CD4-positive, alpha-beta T cell treated with Interleukin-15 for 4 hours (primary cell): ENCODE measurements at places on chromosomes 16 and 17.

DNA sequence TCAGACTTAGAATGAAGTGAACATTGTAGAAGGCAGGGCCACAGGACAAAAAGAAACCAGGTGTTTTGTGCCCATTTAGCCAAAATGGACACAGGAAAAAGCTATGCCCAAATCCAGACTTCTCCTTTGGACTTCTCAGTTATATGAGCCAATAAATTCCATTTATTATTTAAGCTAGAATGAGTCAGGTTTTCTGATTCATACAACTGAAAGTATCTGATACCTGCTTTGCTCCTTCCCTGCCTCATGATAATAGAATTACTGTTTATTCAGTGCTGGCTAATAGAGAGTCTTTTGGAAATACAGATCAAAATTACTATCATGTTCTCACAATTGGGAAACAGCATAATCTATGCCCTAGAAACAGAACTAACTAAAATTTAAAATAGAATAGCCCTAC is 8.7 kb upstream of the CPD start:
- DNase-seq = no peak

- no peak for DNase-seq
Measured at GRCh38 chr16:2817340-2818271, 569 bp downstream of the PRSS21 start.

- no peak for DNase-seq
Measured at GRCh38 chr16:55435387-55435786, 43.6 kb upstream of the MMP2 start.

- no peak for DNase-seq
Measured at GRCh38 chr17:78862073-78863023, 21.7 kb upstream of the USP36 start.

- peak; percentile 55 for DNase-seq
Measured at GRCh38 chr17:8120520-8121406, 2.4 kb upstream of the ALOXE3 start.

- DNase-seq = no peak
Measured at GRCh38 chr16:82111944-82112343, 58.1 kb downstream of the MPHOSPH6 start.

- DNase-seq = no peak
Measured at GRCh38 chr17:35187481-35187880, 6.7 kb downstream of the SLC35G3 start.

DNA sequence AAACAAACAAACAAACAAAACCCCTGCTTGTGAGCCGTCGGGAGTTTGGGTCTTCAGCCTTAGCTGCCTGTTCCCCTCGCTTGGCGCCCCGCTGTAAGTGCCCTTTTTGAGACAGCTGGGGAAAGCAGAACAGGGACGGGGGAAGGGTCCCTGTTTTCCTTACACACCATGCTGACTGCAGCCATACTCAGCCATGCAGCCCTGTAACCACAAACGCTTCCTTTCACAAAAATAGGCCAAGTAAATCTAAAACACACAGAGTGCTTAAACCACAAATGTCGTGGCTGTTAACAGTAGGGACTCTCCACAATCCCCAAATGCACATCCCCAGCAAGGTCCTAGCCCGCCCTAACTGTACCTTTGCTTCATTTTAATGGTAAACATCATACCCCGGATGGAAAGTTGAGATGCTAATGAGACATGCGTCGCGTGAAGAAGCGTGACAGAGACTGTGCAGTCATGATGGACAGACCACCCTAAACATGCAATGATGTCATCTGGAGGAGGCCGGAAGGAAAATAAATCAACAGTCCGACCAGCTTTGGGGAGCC is 129.9 kb downstream of the MGAT5B start:
- peak; percentile 69 for DNase-seq

DNA sequence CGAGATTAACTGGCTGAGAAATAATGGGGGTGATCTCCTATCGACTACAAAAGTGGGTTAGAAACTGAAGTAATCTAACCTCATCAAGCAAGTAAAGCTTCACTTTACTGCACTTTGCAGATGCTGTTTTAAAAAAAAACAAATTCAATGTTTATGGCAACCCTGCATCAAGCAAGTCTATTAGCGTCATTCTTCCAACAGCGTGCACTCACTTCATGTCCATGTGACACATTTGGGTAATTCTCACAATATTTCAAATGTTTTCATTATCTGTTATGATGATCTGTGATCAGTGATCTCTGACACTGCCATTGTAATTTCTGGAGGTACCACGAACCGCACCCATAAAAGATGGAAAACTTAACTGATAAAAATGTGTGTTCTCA is 70.8 kb downstream of the KANSL1 start:
- no peak for DNase-seq

GRCh38 chr17:79412886-79413390 is 197.9 kb downstream of the RBFOX3 start:
- no peak for DNase-seq

DNA sequence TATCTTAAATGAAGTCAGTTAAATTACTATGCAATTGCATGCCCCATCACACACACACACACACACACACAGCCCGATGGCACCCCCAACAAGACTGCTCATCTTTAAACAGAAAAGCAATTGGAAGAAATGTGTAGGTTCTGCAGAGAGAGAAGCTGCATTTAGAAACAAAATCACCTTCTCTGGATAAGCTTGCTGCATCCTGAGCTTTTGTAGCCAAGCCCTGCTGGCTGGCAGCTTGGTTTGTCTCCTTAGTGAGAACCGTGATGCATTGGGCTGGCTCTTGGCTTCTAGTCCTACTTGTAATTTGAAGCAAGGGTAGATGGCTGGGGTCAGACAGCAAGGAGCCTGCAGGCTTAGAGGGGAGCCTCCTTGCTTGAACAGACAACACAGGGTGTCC is 153.8 kb downstream of the SOX9 start:
- no peak for DNase-seq

- DNase-seq = no peak
Measured at GRCh38 chr16:49621241-49622083, 234.4 kb downstream of the ZNF423 start.

DNA sequence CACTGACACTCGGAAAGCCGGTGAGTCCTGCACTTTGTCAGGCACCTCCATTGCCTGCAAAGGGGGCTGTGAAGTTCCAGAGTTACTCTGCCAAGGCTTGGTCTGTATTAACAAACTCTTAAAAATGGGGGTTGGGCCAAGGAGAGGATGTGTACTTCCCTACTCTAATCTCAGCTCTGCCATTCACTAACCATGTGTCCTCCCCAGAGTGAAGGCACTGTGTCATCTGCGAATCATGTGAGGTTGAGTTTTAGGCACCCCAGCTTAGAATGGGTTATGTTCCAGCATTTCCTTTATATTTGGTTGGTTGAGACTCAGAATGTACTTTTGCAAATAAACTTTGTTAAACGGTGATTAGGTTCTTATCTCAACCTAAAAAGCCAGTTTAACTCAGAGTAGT is 24.9 kb downstream of the ERCC4 start:
- no peak for DNase-seq

GRCh38 chr17:78774453-78774852 is 7.6 kb downstream of the CYTH1 start:
- DNase-seq = no peak

GRCh38 chr16:71572497-71573116 is 4.3 kb downstream of the TAT start:
- DNase-seq = no peak

GRCh38 chr16:8905168-8905762 is 23.1 kb downstream of the LITAFD start:
- DNase-seq = peak; percentile 23

DNA sequence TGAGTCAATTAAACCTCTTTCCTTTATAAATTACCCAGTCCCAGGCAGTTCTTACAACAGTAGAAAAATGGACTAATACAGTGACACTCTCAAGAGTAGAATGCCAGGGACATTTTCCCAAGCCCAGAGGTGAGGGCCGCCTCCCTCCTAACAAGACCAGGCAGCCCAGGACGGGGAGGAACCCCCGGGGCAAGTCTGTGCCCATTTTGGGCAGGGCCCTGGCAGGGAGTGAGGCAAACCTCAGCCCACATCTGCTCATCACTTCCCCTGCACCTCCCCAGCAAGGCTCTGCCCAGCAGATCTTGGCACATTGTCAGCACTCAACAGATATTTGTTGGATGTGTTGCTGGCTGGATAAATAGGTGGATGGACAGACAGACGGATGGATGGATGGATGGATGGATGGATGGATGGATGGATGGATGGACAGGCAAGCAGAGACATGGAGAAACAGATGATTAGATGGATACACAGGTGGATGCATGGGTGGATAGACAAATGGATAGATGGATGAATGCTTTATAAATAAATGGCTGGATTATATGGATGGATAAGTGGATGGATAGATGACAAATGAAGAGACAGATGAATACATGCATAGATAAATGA is 271.3 kb downstream of the PARN start:
- no peak for DNase-seq

DNA sequence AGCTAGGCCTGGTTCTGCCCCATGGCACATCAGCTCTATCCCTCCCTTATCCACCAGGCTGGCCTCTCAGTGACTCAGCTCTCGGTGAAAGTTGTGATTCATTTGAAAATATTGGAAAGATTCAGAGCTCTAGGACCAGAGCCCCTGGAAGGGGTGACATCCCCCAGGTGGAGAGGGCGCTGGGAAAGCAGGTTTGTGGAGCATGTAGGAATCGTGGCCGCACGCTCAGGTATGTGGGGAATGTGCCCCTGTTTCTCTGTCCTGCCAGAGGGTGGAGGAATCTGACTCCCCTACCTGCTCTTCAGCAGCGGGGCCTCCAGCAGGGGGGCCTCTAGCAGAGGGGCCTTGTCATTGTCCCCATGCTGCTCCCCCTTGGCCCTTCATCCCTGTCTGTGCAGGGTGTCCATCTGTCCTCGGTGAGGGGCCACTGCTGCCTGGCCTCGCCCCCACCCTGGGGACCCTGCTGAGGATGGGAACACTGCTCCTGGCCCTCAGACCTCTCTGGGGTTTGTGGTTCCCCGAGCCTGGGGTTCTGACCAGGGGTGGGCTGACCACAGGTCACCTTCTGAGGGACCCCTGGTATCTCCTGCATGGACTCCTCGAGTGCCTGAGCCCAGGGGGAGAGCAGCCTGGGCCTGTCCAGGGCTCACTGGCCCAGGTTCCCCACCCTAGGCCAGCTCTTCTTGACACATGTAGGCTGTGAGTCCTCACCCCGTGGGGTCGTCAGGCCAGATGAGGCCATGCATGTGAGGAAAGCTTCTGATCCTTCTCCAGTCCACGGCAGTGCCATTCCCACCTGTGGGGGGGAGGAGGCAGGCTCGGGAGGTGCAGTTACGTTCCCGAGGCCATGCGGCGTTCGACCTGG is 47.5 kb downstream of the NT5M start:
- no peak for DNase-seq

DNA sequence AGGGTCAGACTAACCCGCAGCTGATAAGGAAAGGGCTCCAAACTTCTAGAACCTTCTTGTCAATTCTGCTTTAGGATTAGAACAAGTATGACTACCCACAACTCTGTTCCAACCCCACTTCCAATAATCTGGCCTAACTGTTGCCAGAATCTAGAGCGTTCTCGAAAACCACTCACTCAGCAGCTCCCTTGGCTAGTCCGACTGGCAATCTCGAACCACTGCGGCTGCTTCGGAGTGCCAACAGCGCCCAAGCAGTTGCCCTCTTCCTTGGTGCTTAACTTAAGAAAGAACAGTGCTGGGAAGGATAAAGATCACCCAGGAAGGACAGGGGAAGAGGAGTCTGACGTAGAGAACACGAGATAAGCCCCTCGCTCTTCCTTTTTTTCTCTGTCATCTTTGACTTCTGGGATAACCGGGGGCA is 818 bp downstream of the DNAJC7 start:
- DNase-seq = no peak

DNA sequence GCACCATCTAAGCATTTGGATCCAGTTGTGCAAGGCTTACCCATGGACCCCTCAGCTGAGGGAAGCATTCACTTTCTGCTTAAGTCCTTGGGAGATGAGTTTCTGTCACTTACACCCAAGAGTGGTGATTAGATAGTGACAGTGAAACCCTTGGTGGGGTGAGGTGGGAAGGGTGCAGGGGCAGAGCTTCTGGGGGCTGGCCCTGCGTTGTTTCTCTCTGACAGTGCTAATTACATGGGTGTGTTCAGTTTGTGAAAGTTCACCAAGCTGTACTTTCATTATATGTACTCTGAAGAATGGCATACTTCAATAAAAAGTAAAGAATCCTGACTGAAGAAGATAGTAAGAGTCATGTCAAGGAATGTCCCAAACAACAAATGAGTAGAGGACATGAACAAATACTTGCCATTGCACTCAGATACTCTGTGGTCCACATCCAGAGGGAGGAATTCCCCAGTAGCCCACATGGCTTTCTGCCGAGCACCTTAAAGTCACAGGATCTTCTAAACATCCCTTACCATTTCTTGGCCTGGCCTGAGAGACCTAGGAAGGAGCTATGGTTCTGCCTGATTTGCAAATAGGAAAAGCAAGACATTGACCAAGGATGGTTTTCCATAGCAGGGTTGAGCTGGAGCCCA is 8.4 kb downstream of the CHST6 start:
- DNase-seq = no peak

GRCh38 chr17:42060231-42060630 is 9.8 kb upstream of the C17orf113 start:
- DNase-seq = no peak

- DNase-seq = no peak
Measured at GRCh38 chr17:50339381-50339780, 6.5 kb upstream of the XYLT2 start.

DNA sequence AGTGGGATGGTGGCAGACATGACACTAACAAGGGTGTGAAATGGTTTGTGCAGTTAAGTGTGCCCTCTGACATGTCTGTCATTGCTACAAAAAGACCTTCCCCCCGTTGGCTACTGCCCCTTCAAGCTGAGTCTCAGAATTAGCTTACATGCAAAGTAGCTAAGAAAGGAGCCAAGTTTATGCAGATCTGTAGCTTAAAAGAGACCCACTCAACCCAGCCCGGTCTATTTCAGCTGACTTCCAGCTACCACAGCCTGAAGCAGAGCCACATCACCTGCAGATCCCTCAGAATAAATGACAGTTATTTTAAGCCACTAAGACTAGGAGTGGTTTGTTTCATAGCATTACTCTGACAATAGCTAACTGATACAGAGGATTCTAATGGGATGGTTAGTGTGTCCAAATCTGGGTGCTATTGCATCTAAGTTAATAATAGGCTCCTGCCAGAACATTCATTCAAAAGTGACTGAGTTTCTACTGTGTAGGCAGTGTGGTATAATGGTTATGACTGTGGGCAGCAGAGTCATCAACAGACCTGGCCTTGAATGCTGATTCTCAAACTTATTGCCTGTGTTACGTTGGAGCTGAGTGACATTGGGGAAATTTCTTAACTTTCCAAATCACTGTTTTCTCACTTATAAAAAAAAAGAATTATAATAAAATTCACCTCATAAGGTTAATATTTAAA is 11.7 kb downstream of the C17orf67 start:
- no peak for DNase-seq

- DNase-seq = no peak
Measured at GRCh38 chr17:36979565-36979941, 30.8 kb downstream of the AATF start.

GRCh38 chr16:86575754-86576557 is 2.4 kb upstream of the FOXL1 start:
- peak; percentile 12 for DNase-seq

GRCh38 chr17:31390748-31391495 is 553 bp upstream of the RAB11FIP4 start:
- no peak for DNase-seq
